ENCODE measurements at places on chromosomes 2 and 18.

DNA sequence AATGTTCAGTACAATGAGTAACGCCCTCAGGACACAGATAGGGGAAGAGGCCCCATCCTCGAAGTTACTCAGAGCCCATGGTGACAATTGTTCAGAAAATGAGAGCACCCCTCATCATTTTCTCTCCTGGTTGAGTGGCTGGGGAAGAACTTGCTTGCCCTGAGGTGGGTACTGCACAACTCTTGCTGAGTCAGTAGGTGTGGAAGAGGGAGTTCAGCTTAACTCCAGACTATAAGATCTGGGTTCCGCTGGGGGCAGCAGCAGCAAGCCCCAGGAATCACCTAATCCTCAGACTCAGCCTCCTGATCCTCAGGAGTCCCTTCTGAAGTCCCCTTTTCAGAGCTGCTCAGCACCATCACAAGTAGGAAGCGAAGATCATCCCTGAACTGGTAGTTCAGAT lies 123.7 kb downstream of the PIEZO2 start:
- DNase-seq = no peak

GRCh38 chr18:32349728-32350395 lies 120.8 kb downstream of the GAREM1 start:
- DNase-seq = peak; percentile 61

DNA sequence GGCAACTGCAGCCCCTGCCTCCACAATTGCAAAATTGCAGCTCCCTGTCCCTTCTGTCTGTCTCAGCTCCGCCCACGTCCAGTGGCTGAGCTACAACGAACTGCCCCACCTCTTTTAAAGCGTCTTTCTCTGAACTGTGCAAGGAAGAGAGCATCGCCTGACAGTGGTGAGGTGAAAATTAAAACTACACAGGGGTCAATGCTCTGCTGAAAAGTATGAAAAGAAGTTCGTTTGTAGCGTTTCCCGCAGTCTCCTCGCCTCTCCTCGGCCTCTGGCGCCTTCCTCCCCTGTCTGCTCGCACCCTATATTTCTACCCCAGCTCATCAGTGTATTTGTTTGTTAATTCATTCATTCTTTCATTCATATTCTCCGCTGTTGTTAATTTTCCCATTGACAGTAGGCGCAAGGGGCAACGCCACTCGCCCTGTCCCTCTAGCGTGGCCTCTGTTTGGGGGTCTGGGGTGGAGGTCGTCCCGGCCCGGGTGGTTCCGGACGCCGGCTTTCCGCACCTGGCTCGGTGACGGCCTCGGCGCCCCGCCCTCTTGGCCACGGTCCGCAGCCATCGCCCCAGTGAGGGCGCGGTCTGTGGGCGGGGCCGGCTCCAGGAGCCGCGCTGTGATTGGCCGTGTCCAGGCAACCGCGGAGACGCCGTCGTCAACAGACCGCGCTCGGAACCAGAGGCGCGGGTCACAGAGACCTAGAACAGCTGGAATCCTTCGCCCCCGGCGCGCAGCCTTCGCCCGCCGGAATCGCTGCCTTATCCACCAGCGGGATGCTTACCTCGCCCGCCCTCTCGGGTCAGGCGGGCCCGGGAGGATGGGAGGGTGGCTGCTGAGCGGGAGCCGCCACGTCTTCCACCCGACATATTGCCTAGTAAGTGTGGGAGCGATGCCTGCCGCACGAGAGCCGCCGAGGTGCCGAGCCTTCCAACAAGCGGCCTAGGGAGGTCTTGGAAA lies at the start of gene VWA3B:
Gene VWA3B (plus strand): TSS at position 677 of the 956 bp plus-strand sequence. CDS start 5,926 bp downstream, outside the sequence.
- DNase-seq = peak; percentile 93

DNA sequence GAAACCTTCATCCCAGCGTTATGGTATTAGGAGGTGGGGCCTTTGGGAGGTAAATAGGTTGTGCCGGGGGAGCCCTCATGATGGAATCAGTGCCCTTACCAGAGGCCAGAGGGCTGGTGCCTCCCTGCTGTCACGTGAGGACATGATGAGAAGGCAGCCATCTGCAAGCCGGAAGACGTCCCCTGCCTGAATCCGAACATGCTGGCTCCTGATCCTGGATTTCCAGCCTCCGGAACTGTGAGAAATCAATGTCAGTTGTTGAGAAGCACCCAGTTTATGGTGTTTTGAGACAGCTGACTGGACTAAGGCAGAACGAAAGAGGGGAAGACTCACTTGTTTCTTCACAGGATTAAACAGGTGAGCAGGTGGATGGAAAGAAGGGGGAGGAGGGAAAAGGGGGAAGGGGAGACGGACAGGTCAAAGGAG lies 13.0 kb upstream of the KLF11 start:
- DNase-seq = no peak

GRCh38 chr18:36201765-36202164 lies 14.5 kb downstream of the MOCOS start:
- DNase-seq = no peak

GRCh38 chr2:25251422-25252273 lies 83.3 kb upstream of the POMC start:
- peak; percentile 72 for DNase-seq

GRCh38 chr18:9617006-9617542 lies 2.7 kb upstream of the PPP4R1 start:
- no peak for DNase-seq

DNA sequence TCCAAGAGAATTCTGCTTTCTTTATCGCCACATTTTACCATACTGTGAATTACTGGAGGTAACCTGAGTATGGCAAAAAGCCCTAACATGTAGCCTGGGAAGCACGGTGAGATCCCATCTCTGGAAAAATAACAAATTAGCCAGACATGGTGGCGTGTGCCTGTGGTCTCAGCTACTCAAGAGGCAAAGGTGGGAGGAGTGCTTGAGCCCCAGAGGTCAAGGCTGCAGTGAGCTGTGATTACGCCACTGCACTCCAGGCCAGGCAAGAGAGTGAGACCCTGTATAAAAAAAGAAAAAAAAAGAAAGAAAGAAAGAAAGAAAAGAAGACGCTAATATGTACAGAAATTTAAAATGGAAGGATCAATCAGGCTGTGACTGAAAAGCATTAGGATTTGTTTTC lies 57.7 kb upstream of the SESTD1 start:
- no peak for DNase-seq

DNA sequence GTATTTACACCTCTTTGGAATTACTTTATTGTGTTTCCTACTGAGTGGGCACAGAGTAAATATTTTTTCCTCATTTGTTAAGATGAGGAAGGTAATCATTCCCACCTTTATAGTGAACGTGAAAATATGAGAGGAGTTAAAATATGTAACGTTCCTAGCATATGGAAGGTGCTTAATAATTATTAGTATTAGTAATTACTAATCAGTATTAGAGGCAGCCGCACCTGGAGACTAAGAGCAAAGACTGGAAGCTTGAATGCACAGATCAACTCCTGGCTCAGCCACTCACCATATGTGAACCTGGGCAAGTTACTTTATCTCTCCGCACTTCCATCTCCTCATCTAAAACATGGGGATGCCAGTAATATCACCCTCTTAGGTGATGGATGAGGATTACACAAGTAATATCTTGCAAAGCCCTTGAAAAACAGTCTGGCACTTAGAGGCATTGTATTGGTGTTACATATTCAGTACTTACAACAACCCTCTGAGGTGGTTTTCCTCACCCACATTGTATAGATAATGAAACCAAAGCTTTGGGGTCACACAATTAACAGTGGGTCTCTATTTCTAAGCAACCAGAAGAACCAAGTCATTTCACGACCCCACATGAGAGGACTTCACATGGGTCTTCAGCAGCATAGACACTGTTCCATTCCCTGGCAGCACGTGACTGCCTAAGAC lies 100.3 kb upstream of the KCTD1 start:
- DNase-seq = no peak

DNA sequence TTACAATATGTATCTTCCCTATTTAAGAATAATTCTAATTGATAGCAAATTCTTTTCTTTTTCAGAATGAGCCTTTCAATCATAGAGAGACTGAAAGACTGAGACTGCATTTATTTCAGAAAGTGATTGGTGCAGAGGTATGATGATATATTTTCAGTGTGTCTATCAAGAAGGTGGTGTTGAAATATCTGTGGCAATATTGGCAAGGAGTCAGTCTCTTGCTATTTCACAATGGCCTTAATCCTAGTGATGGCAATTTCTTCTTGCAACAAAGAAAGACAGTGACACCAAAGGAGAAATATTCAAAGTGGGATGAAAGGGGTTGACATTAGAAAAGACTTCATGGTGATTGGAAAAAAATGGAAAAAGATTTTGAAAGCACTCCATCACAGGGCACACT lies 21.7 kb upstream of the ZBTB14 start:
- no peak for DNase-seq

GRCh38 chr2:66867063-66867441 lies 432.1 kb downstream of the MEIS1 start:
- no peak for DNase-seq

DNA sequence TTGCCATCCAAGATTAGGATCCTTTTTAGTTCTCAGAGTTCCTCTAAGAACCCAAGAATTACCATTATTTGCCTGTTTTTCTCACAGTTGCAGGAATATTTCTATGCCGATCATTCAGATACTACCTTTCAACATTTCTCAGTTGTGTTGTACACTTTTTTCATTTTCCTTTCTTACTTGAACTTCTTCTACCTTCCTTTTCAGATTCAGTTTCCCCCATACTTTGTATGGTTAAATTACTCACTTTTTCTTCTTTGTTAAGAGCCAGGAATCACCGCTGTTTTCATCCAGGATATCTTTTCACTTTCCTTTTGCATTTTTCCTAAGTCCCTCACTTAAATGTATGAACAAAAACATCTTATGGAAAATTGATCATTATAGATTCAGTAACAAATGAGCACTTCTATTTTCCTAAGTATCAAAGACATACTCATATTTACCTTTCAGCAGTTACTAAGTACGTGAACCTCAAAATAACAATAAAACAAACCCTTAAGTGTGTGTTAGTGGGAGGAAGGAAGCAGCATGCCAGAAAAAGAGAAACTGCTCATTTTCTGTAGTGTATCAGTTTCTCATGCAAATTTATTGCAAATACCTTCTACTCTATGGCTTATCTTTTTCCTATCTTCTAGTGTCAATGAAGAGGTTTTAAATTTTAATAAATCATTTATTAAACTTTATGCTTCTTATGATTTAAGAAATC lies 64.3 kb upstream of the STAT1 start:
- no peak for DNase-seq

GRCh38 chr18:49747876-49748275 lies 65.5 kb downstream of the ACAA2 start:
- no peak for DNase-seq

DNA sequence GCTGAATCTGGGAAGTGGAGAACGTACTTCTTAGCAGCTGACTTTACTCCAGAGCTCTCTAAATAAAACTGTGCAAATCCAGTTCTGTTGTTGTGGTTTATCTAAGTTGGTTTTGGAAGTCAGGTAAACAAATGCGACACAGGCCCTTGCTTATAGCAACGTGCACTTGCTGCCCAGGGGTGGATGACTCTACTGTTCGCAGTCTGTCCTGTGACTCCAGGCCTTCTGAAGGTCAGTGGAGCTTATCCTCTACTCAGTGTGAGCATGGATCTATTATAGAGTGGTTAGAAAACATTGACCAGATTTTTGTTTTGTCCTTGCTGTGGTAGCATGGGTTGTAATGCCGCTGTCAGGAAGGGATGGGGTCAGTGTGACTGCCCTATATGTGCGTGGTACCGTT lies 89.1 kb downstream of the ZNF236 start:
- no peak for DNase-seq

GRCh38 chr18:53417003-53417402 lies 807.5 kb downstream of the MBD2 start:
- DNase-seq = no peak

DNA sequence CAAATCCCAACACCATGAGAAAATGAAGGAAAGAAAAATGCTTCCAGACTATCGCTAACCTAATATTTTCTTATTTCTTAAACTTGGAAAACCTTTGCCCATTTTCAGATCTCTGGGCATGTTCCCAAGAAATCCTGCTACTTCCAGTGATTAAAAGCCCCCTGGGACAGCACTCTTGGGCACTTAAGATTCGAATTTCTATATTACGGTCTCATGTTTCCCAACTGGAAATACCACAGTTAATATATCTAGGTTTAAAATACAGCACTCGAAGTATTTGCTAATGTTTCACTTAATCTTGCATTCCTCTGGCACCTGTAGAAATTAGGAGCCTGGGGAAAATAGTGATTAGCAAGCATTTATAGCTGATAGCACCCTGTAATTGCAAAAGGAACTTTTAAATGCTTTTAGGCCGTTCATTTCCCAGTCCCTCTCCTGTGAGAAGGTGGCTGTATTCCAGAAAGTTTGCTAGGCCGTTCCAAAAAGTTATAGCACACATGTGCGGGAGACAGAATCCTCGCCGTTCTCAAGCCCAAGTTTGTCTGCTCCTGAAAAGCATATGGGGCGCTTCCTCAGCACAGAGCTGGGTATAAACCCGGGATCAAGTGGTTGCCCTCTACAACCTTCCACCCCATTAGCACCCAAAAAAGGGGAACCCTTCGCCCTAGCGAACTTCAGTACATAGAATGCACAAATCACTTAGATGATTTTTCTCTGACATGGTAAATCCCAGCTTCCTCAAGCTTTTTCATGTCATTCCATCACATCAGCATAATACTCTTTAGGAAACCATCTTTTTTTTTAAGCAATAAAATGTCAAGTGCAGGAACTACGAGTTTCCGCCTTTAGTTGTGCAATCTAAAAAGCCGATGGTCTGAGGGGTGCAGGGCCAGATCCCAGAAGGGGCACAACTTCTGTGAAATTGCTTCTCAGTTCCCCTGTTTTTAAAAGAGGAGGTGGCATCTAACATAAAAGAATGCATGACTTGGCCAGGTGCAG lies 60.6 kb downstream of the DIPK1C start:
- DNase-seq = no peak

DNA sequence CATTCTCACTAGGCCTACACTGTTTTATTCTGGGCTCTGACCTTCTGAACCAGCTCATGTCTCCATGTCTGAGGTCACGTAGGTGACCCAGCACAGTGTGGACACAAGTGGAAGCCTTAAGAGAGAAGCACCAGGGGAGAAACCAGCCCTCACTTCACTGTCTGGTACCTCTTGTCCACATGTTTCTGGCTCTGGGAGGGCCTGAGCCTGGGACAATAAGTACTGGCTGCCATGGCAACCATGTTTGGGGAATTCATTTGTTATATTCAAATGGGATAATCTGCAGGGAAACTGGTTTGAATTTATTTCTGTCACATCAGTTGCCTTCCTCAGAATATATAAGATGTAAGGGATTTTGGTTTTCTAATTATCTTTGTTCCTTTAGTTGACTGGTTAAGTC lies 23.3 kb downstream of the MYO3B start:
- DNase-seq = no peak

GRCh38 chr2:222819722-222820333 lies 41.0 kb upstream of the ACSL3 start:
- DNase-seq = peak; percentile 45

GRCh38 chr2:157447031-157447430 lies 3.1 kb upstream of the CYTIP start:
- DNase-seq = no peak

GRCh38 chr18:80239830-80240229 lies 7.5 kb downstream of the PARD6G start:
- DNase-seq = no peak

Data from AG08396 (cell line).